ENCODE measurements at places on chromosomes 5 and 9.
A peak's percentile ranks its signal among the peaks of the same experiment; 100 is the strongest.

DNA sequence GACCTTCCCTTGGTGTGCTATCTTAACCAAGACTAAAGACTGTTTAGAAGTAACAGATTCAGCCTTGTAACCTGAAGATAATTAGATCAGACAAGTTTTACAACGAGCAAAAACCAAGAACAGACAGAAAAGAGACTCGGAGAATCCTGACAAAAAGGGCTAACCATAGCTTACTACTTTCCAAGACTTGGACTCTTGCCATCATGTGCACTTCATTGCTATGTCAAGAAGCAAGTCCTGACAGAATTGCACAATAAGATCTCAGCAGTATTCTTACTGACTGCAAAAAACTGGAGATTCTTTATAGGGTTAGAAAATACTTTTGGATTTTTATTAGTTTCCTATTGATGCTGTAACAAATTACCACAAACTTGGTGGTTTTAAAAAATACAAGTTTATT, 1539.0 kb upstream of the NUDT12 start:
- DNase-seq, result no peak

GRCh38 chr5:141413540-141414069, 818 bp downstream of the PCDHGA10 start:
- no peak for DNase-seq

- no peak for DNase-seq
Observed at GRCh38 chr5:158305861-158306260, 446.9 kb upstream of the CLINT1 start.

GRCh38 chr9:124718928-124719327, 52.2 kb downstream of the NR6A1 start:
- DNase-seq, result no peak

DNA sequence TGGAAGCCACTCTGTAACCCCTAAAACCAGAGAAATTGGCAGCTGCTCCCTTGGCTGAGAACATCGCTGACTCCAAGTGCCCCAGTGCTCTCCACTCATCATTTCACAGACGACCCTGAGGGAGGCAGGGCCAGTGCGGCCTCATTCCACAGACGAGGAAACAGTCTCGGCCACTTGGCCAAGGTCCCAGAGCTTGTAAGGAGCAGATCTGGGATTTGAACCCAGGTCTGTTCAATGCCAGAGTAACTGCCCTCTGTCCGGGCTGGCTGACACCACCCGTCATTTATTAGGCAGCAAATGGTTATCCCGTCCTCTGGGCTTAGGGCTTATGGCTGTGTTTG, 19.9 kb upstream of the IER5L start:
- no peak for DNase-seq

DNA sequence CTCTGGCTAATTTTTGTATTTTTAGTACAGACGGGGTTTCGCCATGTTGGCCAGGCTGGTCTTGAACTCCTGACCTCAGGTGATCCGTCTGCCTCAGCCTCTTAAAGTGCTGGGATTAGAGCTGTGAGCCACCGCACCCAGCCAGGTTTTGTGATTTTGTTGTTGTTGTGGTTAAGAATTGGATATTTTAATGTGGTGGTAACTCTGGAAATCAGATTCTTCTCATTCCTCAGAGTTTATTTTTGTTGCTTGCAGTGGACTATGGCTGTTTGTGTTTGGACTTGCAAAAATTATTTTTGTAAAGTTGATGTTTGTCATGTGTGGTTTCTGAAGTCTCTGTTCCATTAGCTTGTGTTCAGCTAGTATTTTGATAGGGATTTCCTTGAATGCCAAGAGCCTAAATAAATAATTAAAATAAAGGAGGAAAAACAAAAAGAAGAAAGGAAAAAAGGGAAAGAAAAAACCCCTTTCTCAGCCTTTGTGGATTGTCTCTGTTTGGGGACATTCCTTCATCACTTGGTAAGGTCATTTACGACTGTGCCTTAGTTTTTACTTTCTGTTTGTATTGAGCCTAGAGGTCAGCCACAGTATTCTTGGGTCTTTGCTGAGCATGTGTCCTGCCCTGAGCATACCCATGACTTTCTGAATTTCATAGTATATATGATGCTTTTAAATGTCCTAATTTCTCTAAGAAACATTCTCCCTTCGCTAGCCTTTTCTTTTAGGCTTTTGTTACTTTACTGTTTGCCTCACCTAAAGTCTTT, 37.3 kb downstream of the PBX3 start:
- DNase-seq, result no peak

DNA sequence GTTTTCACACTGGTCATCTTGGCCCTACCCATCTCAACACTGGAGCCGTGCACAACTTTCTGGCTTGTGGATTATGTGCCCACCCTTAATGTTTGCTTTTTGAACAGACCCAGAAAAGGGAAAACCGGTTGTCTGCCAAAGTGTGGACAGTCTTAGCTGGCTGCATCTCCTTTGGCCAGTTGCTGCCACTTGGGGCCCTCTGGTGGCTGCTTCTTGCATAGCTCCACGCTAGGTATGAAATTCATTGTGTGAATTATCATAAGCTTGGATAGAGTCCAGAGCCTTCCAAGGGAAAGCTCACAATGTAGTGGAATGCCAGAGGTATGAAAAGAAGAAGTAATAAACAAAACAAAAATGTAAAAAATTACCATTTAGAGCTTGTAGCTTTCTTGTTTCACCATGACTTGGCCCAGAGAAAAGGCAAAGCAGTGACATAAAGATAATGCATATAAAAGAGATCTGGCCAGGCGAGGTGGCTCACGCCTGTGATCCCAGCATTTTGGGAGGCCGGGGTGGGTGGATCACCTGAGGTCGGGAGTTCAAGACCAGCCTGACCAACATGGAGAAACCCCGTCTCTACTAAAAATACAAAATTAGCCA, 12.5 kb upstream of the SLC36A3 start:
- peak; percentile 45 for DNase-seq

DNA sequence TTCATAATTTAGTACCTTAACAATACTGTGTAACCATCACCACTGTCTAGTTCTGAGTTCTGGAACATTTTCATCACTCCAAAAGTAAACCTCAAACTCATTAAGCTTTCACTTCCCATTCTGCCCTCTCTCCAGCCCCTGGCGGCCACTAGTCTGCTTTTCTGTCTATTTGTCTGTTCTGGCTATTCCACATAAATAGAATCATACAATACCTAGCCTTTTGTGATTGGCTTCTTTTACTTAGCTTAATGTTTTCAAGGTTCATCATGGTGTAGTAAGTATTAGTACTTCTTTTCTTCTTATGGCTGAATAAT, 138.7 kb downstream of the RAPGEF6 start:
- DNase-seq, result no peak

DNA sequence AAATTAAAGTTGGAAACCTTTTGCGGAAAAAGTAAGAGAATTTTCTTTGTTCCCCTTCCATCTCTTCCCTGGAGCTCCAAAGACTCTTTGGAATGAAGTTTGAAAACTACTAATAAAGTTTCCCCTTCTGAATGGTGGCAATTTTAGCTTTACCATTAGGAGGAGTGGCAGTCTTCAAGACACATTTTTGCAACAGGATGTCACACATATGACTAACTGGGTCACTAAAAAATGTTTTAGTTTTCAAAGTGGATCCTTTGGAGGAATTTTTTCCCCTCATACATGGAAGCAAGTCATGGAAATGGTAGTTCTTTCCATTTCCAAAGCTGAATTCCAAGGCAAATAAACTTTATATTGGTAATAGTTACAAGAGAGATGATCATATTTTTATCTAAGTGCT, 15.6 kb downstream of the FBXO4 start:
- DNase-seq, result no peak

All from activated T-cell treated with anti-CD3 and anti-CD28 coated beads for 48 hours (primary cell).